Activated naive CD4-positive, alpha-beta T cell treated with Interleukin-2 at 50 U/mL for 16 hours (primary cell): ENCODE measurements at places on chromosomes 2 and 18.

GRCh38 chr2:155583674-155584195 is 748.8 kb downstream of the NR4A2 start:
- DNase-seq: no peak

DNA sequence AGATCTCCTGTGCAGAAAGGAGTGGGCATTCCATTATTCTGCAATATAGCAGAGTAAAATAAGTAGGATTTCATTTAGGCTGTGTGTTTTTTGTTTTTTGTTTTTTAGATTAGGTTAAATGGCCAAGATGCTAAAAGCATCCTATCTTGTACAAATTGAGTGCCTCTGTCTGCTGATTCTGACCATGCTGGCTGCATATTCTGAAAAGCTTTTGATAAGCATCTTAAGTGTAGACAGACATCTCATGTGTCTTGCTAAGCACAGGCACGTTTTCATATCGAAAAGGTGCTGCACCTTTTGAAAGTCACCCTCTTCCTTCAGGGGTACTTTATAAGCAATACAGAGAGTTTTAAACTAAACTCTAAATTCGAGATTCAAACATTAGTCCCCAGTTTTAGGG is 74.0 kb upstream of the BCL11A start:
- no peak for DNase-seq

GRCh38 chr2:88692187-88692586 is 714 bp downstream of the RPIA start:
- DNase-seq: peak; percentile 32

DNA sequence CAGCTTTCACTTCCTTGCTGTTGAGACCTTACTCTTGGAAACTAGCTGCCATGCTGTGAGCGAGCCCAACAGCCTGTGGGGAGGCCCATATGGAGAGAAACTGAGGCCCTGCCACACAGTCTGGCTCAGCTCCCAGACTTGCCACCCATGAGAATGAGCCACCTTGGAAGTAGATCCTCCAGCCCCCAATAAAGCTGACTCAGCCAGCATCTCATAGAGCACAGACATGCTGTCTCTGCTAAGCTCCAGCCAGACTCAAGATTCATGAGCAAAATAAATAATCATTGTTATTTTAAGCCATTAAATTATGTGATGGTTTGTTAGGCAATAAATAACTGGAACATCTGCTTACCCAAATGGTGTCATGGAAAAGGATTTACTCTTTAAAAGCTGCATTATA is 53.6 kb upstream of the DDX18 start:
- no peak for DNase-seq

DNA sequence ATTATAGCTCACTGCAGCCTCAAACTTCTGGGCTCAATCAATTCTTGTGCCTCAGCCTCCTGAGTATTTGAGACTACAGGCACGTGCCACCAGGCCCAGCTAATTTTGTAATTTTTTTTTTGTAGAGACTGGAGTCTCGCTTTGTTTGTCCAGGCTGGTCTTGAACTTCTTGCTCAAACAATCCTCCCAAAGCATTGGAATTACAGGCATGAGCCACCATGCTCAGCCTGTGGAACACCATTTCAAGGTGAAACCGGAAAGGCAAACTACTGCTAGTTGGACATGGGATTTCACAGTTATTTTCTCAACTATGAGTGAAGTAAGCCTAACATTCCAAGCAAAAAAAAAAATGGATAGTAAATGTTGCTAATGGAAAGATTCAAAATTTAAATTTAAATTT is 20.9 kb upstream of the TGIF1 start:
- DNase-seq: no peak

- DNase-seq: no peak
These were observed 45.3 kb upstream of the CCBE1 start for GRCh38 chr18:59742325-59743111.

DNA sequence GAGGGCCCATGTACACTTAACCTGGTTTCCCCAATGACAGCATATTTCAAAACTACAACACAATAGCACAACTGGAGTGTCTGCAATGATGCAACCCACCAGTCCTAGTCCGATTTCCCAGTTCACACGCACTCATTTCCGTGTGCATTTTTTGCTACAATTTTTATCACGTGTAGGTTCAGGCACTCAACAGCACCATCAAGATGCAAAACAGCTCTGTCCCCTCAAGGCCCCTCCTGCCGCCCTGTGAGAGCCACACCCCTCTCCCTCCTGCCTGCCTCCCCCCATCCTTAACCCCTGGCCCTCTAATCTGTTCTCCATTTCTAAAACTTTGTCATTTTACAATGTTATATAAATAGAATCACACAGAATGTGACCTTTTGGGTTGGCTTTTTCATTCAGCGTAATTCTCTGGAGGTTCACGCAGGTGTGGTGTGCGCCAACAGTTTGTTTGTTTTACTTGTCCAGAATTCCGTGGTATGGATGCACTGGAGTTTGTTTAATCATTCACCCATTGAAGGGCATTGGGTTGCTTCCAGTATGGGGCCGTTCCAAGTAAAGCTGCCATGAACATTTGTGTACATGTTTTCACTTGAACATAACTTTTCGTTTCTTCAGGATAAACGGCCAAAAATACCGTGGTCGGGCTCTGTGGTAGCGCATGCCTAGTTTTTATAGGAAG is 8.4 kb downstream of the KCNIP3 start:
- no peak for DNase-seq
